ENCODE measurements at places on chromosomes 12 and 14.

GRCh38 chr12:111757361-111758119 lies 9.2 kb upstream of the ALDH2 start:
- DNase-seq: peak; percentile 62

- DNase-seq: peak; percentile 12
Observed at GRCh38 chr14:52352061-52352491, 38.0 kb downstream of the PTGER2 start.

- no peak for DNase-seq
Observed at GRCh38 chr12:96255077-96255476, 60.9 kb downstream of the ELK3 start.

GRCh38 chr12:64389154-64389553 lies 1.4 kb downstream of the C12orf56 start:
- no peak for DNase-seq

- DNase-seq: no peak
Observed at GRCh38 chr14:29458547-29458946, 469.1 kb downstream of the PRKD1 start.

GRCh38 chr12:57726151-57726883 lies 12.2 kb downstream of the AGAP2 start:
- no peak for DNase-seq

DNA sequence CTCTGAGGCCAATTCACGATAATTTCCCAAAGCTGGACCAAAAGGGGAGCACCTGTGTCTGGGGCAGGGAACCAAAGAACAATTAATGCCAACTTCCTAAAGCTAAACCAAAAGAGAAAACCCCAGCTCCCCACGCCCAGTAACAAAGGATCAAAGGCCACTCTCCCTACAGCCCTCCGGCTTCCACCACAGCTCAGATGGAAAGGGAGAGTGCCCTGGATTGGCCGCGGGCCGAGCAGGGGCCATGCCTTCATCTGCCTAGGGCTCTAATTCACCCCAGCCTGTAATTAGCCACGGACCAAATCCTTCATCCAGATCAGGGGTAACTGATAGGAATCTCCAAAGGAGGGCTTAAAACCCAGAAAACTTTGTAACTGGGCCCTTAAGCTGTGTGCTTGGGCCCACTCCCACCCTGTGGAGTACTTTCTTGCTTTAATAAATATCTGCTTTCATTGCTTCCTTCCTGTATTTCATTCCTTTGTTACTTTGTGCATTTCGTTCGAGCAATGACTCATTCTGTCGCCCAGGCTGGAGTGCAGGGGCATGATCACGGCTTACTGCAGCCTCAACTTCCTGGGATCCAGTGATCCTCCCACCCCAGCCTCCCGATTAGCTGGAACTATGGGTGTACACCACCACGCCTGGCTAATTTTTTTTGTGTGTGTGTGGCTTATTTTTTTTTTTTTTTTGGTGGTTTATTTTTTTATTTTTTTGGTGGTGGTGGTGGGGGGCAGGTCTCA lies 65.5 kb upstream of the PPP4R3A start:
- DNase-seq: no peak

- no peak for DNase-seq
Observed at GRCh38 chr12:39267886-39268285, 175.0 kb downstream of the KIF21A start.

GRCh38 chr14:96119947-96120346 lies 80.8 kb downstream of the C14orf132 start:
- no peak for DNase-seq

DNA sequence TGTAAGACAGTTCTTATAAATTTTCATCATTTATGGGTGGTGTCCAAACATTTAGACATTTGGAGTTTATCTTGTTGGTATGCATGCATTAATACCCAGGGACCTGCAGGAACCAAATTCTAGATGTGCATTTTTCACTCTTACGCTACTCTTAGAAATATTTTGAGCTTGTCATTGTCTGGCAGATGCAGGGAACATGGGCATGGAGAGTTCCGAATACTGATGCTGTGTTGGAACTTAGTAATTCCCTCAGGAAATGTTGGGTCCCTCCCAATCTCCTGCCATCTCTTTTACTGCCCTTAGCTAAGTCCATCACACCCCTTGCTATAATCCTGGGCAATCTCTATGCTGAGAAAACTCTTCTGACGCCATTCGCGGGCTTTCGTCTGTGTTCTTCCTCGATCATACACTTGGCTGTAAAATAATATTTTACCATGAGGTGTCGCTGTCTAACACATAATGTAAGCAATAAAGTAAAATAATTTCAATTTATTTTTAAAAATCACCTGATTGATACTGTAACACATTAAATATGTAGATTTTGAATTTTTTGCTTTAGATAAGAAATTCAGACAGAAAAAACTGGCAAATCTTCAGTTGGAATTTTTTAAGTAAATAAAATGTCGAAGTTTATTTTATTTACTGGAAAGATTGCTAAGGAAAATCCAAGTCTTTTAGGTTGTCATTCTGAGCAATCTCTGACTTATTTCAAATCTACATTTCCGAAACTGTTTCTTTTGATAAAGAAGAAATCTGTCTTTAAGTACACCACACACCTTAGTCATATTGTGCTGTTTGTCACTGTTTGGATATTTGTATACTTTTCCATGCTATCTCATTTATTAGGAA lies 304.1 kb upstream of the SSTR1 start:
- no peak for DNase-seq

GRCh38 chr12:100675432-100675831 lies 101.9 kb downstream of the GAS2L3 start:
- DNase-seq: no peak

DNA sequence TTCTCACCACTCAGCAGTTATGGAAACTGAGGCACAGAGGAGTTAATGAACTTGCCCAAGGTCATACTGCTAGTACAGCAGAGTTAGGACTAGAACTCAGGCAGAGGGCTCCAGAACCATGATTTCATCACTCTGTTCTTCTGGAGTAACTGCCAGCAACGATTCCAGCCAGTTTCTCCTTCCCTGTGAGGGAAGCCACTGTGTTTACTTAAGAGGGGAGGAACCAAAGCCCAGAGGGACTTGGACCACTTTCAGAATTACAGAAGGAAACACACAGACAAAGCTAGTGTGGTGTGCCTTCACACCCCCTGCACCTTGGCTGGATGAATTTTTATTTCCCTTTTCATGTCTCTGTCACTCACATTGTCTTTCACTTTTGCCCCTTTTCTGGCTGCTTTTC lies 398.2 kb downstream of the DPF3 start:
- no peak for DNase-seq

DNA sequence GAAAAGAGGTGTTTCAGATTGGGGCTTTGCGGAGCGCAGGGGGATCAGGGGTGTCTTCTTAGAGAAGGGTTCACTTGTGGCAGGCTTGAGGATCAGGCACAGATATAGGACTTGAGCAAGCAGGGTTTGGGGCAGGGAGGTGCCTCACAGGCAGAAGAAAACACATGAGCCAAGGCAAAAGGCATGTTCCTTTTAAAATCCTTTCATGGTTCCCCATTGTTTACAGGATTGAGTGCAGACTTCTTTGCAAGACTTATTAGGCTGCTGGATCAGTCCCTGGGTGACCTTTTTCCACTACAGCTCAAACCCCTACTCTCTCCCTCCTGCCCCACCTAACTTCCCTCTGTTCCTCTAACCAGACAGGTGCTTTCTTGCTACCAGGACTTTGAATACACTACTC lies 19.7 kb downstream of the HSPB8 start:
- DNase-seq: no peak

DNA sequence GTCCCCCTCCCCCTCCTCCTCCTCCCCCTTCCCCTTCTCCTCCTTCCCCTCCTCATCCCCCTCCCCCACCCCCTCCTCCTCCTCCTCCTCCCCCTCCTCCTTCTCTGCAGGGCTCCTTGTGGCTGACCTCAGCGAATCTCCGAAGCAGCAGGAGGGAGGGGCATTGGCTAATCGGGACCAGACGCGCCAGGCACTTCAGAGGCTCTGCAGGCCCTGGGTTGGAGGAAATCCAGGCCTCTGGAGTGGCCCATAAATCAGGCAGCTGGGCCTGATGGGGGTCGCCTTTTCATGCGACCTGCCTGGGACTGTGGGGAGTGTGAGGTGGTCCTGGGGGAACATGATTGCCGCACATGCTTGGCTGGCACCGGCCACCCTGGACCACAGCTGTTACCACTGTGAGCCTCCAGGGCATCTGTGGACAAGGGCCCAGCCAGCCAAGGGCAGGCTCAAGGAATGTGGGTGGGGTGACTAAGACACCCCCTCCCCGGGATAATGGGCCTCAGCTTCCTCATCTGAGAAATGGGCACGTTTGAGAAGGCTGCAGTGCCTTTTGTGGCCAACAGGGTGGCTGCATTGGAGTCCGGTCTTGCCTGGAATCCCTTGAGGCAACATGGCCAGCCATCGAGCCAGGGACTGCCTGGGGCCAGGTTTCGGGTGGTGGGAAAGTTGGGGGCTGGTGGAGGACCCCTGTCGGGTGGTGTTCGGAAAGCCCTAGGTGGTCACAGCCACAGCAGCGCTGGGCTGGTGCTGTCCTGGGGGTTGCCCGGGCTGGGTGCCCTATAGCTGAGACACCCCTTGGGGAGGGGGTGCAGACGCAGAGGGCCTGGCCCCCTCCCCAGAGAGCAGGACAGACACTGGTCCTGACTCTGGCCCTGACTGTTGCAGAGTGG lies 12.0 kb downstream of the KIF26A start:
- DNase-seq: no peak

DNA sequence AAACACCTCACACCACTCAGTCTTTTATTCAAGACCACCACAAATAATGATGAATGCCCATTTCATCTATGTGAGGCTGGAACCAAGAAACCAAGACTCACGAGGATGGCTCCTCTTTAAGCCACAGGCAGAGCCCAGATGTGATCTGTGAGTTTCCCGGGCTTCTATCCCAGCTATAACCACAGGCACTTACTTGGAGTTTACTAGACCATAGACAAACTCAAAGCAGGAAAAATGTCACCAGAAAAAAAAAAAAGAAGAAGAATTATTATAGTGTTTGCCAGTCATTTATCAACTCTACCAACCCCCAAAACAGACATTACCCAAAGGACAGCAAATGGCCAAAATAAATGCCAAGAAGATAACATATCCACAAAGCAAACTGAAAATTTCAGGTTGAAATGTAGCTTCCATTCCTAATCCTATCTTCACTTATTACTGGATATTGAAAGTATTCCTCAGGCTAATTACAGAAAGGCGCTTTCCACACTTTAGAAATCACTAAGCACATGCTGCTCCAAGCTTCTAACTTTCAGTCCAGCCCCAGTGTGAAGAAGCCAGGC lies 44.7 kb downstream of the ZFYVE1 start:
- no peak for DNase-seq

DNA sequence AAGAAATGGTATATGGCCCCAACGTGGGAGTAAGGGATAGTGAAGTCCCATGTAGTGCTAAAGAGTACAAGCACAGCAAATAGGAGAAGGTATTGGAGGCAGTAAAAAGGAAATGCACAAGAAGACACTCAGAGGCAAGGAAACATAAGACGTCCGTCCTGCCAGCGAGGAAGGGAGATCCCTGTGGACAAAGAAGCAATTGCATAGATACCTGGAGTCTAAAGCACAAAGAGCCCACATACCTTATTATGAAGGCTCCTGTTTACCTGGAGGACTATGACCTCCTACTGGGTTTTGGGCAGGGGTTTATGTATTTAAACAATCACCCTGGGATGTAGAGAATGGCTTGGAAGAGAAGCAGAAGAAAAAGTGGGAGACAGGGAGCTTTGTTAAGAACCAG lies 341.2 kb upstream of the DCN start:
- no peak for DNase-seq

GRCh38 chr12:106113824-106114446 lies 24.8 kb downstream of the NUAK1 start:
- DNase-seq: no peak

GRCh38 chr12:113921430-113921829 lies 44.7 kb downstream of the RBM19 start:
- DNase-seq: no peak

DNA sequence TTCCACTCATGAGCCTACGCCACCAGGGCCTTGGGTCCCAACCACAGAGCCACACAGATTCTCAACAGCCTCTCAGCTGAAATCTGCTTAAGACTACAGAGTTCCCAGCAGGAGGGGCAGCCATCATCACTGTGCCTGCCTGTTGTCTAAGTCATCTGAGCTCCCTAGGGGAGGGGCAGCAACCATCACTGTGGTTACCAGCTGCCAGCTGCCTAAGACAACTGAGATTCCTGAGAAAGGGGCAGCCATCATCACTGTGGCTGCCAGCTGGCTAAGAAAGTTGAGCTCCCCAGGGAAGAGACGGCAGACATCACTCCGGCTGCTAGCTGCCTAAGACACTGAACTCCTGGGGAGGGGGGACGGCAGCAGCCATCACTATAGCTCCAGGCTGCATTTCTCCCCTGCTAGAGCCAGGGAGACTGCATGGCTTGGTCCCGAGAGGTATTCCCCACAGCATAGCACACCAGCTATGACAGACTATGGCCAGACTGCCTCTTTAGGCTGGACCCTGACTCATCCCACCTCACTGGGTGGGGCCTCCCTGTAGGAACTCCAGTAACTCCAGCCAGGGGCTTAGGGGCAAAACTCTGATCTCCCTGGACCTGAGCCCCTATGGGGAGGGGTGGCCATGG lies 37.2 kb upstream of the C14orf132 start:
- no peak for DNase-seq

GRCh38 chr12:48979602-48980388 lies 1.7 kb downstream of the WNT1 start:
- DNase-seq: peak; percentile 19

GRCh38 chr14:75363570-75364227 lies 64.1 kb upstream of the JDP2 start:
- no peak for DNase-seq

GRCh38 chr14:22740020-22740419 lies 26.5 kb upstream of the OXA1L start:
- DNase-seq: no peak

- no peak for DNase-seq
Observed at GRCh38 chr12:127342861-127343260, 924.1 kb upstream of the TMEM132C start.

GRCh38 chr12:71397433-71397954 lies 42.1 kb upstream of the LGR5 start:
- no peak for DNase-seq

GRCh38 chr12:112885236-112885635 lies 21.5 kb upstream of the OAS1 start:
- no peak for DNase-seq

DNA sequence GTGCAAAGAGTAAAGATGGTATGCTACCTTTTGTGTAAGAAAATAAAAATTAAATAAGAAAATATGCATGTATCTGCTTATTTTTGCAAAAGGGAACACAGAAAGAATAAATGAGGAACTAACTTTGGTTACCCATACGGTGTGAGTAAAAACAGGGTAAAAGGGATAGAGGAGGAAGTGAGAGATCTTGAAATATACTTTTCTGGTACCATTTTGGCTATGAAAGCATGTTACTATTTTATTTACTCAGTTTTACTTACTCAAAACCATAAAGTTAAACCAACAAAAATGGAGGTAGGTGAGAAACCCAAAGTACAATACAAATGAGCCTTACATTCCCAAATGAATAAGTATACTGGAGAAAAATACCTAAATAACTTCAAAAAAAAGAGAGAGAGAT lies 122.0 kb upstream of the EGLN3 start:
- no peak for DNase-seq

- no peak for DNase-seq
Observed at GRCh38 chr12:49609875-49610154, 4.4 kb upstream of the FAM186B start.

GRCh38 chr14:104316121-104316722 lies 177.8 kb downstream of the KIF26A start:
- DNase-seq: no peak

GRCh38 chr14:76644855-76645518 lies 116.3 kb upstream of the VASH1 start:
- DNase-seq: no peak

- DNase-seq: no peak
Observed at GRCh38 chr14:74511966-74512830, 18.6 kb downstream of the ISCA2 start.
